GM23338 (cell line): ENCODE measurements at places on chromosomes 11 and 22. TPM values are rescaled to one million over a fixed set of nuclear protein-coding genes. Genes with fewer than 3 reads are reported as not detected.

Gene KRTAP5-8
- polyA plus RNA-seq, result not detected in 2 replicates

Gene CNIH2
- 4.3 and 7.9 TPM in 2 replicates for polyA plus RNA-seq

Gene ZNF143
- 30.7 and 33.5 TPM in 2 replicates for polyA plus RNA-seq

Gene SLC5A12
- polyA plus RNA-seq, result 0.38 and 0.60 TPM in 2 replicates

Gene IGSF9B
- polyA plus RNA-seq, result 8.7 TPM in 2 replicates

Gene PRG3
- polyA plus RNA-seq, result not detected in 2 replicates

Gene RPS6KB2
- 27.7 and 29.5 TPM in 2 replicates for polyA plus RNA-seq

Gene RASGRP2
- 50.4 and 60.5 TPM in 2 replicates for polyA plus RNA-seq

Gene TMEM45B
- polyA plus RNA-seq, result 0.11 and 0.24 TPM in 2 replicates

- no peak overlapping the region for H3K4me3 ChIP-seq
These were observed 7.6 kb upstream of the OR52K2 start for GRCh38 chr11:4441515-4441914.

DNA sequence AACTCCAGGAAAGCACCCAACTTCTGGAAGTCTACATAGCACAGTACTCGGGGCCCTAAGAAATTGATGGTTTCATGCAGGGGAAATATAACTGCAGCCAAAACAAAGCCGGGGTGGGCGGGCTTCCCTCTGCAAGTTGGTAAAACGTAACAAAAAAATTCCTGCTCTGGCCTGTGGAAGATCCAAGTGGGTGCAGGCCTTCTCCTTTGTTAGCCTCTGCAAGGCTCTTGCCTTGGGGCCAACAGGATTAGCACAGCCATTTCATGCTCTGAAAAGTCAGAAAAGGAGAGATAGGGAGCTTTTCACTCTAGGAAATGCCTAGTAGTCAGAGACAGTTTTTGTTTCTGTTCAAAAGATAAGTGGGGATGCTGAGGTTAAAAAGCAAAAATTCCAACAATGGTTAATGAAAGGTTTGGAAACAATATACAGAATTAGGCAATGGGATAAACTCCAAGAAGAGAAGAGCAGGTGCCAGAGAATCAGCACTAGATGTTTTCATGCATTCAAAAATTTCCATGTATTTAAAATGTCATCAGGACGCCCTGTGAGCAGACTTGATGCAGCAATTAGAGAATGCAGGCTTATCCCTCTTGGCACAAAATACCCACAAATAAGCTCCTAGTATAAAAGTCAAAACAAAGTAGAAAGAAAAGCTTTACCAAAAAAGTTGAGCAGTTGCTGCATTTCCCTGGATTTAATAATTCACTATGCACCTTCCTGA, 72.3 kb upstream of the CHRM4 start:
- no peaks in the 10 kb centered on the region for H3K36me3 ChIP-seq
- no peak overlapping the region for H3K4me3 ChIP-seq
- H3K27me3 ChIP-seq, result no peaks in the 10 kb centered on the region
- peak overlapping the region; percentile 16; the same call in 1 of the 2 replicates for H3K27ac ChIP-seq
- DNase-seq, result peak; percentile 26

DNA sequence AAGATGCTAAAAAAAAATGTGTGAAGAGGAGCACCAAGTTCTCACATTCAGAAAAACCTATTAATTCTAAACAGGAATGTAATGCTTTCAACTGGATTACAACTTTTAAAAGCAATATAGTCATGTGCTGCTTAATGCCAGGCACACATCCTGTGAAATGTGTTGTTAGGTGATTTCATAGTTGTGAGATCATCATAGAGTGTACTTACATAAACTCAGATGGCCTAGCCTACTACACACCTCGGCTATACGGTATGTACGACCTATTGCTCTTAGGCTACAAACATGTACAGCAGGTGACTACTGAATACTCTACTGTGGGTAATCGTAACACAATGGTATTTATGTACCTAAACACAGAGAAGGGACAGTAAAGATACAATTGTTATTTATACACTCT, 142.3 kb downstream of the RBFOX2 start:
- no peak overlapping the region for H3K4me3 ChIP-seq
- H3K27me3 ChIP-seq, result no peaks in the 10 kb centered on the region
- no peak overlapping the region for H3K27ac ChIP-seq
- H3K36me3 ChIP-seq, result no peaks in the 10 kb centered on the region
- DNase-seq, result no peak

- H3K4me3 ChIP-seq, result no peak overlapping the region
- H3K4me1 ChIP-seq, result no peaks in the 10 kb centered on the region
- no peaks in the 10 kb centered on the region for H3K27me3 ChIP-seq
- H3K36me3 ChIP-seq, result no peaks in the 10 kb centered on the region; the same call in 1 of the 2 replicates
- peak; percentile 60 for DNase-seq
These were observed 108.7 kb upstream of the CD82 start for GRCh38 chr11:44456544-44457300.

GRCh38 chr11:69309631-69310280, 15.8 kb downstream of the MYEOV start:
- no peaks in the 10 kb centered on the region for H3K4me1 ChIP-seq
- H3K4me3 ChIP-seq, result no peak overlapping the region
- H3K36me3 ChIP-seq, result no peaks in the 10 kb centered on the region
- DNase-seq, result no peak
- H3K27me3 ChIP-seq, result no peaks in the 10 kb centered on the region
- no peak overlapping the region for H3K27ac ChIP-seq

- no peak overlapping the region for H3K27ac ChIP-seq
- no peaks in the 10 kb centered on the region for H3K4me1 ChIP-seq
- DNase-seq, result no peak
- H3K27me3 ChIP-seq, result no peaks in the 10 kb centered on the region
- no peak overlapping the region for H3K4me3 ChIP-seq
These were observed 38.4 kb downstream of the TOLLIP start for GRCh38 chr11:1271002-1271401.

- no peaks in the 10 kb centered on the region for H3K36me3 ChIP-seq
- peaks cover 12% of the 10 kb centered on the region; the same call in 1 of the 2 replicates for H3K4me1 ChIP-seq
- no peak overlapping the region for H3K27ac ChIP-seq
- no peak for DNase-seq
- no peak overlapping the region for H3K4me3 ChIP-seq
These were observed 89.7 kb upstream of the SHANK2 start for GRCh38 chr11:71342116-71342515.

DNA sequence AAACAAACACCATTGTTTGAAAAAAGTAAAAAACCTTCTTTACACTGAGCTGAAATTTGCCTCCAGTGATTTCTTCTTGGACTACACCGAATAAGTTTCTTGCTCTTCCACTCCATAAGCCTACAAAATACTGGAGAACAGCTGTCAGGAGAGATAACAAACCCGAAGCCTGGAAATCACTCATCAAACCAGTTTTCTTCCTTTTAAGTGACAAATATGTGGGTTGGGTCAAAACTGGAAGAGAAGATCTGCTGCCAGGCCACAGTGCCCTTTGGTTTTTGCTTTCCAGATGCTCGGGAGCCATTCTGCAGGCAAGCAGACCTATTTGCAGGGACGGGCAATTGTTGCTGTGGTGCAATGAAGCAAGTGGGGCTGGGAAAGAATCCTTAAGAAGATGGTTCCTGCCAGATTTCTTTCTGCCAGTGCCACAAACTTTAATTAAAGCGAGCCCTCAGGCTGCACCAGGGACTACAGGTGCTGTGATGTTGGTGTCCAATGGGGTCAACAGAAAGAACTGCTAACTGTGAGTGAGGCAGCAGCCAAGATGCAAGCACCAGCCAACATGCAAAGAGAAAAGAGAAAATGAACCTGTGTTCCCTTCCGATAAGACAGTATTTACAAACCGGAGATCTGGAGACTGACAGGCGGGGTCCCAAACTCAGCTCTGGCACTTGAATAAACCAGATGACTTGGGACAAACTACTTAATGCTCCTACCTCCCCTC, 44.8 kb upstream of the SMCO4 start:
- DNase-seq, result no peak
- no peaks in the 10 kb centered on the region for H3K36me3 ChIP-seq
- no peak overlapping the region for H3K4me3 ChIP-seq
- H3K27me3 ChIP-seq, result no peaks in the 10 kb centered on the region

GRCh38 chr11:120024586-120024985, 113.3 kb downstream of the TRIM29 start:
- H3K27ac ChIP-seq, result no peak overlapping the region
- no peaks in the 10 kb centered on the region for H3K27me3 ChIP-seq
- H3K4me1 ChIP-seq, result peaks cover 10% of the 10 kb centered on the region
- no peak overlapping the region for H3K4me3 ChIP-seq

DNA sequence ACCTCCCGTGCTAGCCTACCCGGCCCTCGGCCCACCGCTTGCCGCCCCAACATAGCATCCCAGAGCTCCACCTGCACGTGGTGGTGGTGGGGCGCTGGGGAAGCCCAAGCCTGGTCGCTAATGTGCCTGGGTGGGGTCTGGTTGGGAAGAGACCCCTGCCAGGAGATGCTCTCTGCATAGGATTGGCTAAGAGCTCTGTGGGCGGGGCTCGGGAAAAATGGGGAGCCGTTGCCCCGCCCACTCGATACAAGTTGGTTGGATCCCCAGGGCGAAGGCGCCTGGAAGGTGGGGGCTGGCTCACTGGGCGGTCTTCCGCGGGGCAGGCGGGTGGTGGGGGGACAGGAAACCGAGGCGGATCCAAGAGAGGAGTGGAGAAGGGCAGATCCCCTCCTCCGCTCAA, 7.6 kb downstream of the LRRC10B start:
- H3K36me3 ChIP-seq, result no peaks in the 10 kb centered on the region
- H3K4me1 ChIP-seq, result peaks cover 49% of the 10 kb centered on the region
- DNase-seq, result peak; percentile 92
- no peak overlapping the region for H3K27ac ChIP-seq
- peaks cover 11% of the 10 kb centered on the region for H3K27me3 ChIP-seq

DNA sequence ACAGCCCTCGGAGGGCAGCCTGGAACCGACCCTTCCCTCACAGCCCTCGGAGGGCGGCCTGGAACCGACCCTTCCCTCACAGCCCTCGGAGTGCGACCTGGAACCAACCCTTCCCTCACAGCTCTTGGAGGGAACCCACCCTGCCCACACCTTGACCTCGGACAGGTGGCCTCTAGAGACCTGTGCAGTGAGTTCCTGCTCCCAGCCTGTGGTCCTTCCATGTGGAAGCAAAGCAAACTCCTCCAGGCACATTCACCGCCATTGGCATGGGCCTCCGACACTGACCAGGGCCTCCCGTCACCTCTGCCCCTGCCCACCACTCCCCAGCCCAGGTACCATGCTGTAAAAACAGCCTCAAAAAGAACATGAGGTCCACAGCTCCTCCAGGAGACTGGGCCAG, 272.1 kb downstream of the BRD1 start:
- H3K27me3 ChIP-seq, result no peaks in the 10 kb centered on the region
- H3K4me3 ChIP-seq, result no peak overlapping the region
- H3K27ac ChIP-seq, result no peak overlapping the region
- DNase-seq, result no peak

DNA sequence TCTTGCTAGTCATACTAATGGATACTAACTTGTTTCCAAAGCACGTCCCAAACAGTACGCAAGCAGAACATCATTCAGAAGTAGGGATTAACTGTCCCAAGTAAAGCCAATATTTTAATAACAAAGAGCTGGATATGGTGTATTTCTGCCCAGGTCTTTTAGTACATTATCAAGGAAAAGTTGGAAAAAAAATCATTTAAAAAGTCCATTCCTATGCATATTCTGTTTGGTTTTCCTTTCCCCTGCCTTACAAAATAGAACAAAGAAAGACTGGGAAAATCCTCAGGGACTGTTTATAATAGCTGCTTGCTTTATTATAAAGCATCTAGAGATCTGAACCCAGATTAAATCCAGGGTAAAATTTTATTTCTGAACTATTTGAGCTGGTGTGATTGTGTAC, 83.9 kb downstream of the UVRAG start:
- DNase-seq, result no peak
- H3K4me3 ChIP-seq, result no peak overlapping the region

DNA sequence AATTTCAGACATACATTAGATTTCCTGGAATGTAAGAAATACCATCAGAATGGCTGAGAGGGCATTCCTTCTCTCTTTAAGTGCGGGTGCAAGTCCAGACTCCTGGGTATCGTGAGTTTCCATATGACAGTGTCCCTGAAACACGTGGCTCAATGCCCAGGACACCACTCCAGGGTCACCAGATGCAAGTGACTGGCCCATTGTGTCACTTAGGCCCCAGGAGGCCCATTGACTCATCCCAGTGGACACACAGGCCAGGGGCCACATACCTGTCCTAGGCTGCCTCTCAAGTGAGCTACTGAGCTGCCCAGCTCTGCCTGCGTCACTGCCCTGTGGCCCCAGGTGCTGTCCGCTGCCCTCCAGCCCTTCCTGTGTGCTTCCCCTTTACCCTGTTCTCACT, 18.5 kb downstream of the FBLN1 start:
- no peak overlapping the region for H3K4me3 ChIP-seq
- 0 out of 2 replicates have a peak, but pooled peaks cover 4% of the 10 kb centered on the region for H3K36me3 ChIP-seq
- DNase-seq, result no peak
- H3K27me3 ChIP-seq, result no peaks in the 10 kb centered on the region
- no peaks in the 10 kb centered on the region for H3K4me1 ChIP-seq

- H3K4me1 ChIP-seq, result no peaks in the 10 kb centered on the region; the same call in 1 of the 2 replicates
- DNase-seq, result no peak
- no peaks in the 10 kb centered on the region for H3K36me3 ChIP-seq
- H3K27ac ChIP-seq, result no peak overlapping the region
- no peak overlapping the region for H3K4me3 ChIP-seq
- peaks cover 22% of the 10 kb centered on the region for H3K27me3 ChIP-seq
These were observed 73.1 kb downstream of the CDKN1C start for GRCh38 chr11:2812371-2812991.

- no peaks in the 10 kb centered on the region for H3K36me3 ChIP-seq
- H3K27ac ChIP-seq, result no peak overlapping the region
- H3K4me3 ChIP-seq, result no peak overlapping the region
- H3K4me1 ChIP-seq, result no peaks in the 10 kb centered on the region
These were observed 10.5 kb upstream of the ZFTA start for GRCh38 chr11:63779039-63779438.

GRCh38 chr11:71247551-71248250, 4.7 kb downstream of the SHANK2 start:
- H3K4me1 ChIP-seq, result peaks cover 71% of the 10 kb centered on the region
- DNase-seq, result peak; percentile 87
- H3K36me3 ChIP-seq, result no peaks in the 10 kb centered on the region
- peak overlapping the region; percentile 92 for H3K4me3 ChIP-seq
- peak overlapping the region; percentile 99 for H3K27ac ChIP-seq
